ENCODE measurements at places on chromosomes 11 and 22.

GRCh38 chr11:127859941-127860354, 727.4 kb downstream of the ETS1 start:
- no peak for DNase-seq

DNA sequence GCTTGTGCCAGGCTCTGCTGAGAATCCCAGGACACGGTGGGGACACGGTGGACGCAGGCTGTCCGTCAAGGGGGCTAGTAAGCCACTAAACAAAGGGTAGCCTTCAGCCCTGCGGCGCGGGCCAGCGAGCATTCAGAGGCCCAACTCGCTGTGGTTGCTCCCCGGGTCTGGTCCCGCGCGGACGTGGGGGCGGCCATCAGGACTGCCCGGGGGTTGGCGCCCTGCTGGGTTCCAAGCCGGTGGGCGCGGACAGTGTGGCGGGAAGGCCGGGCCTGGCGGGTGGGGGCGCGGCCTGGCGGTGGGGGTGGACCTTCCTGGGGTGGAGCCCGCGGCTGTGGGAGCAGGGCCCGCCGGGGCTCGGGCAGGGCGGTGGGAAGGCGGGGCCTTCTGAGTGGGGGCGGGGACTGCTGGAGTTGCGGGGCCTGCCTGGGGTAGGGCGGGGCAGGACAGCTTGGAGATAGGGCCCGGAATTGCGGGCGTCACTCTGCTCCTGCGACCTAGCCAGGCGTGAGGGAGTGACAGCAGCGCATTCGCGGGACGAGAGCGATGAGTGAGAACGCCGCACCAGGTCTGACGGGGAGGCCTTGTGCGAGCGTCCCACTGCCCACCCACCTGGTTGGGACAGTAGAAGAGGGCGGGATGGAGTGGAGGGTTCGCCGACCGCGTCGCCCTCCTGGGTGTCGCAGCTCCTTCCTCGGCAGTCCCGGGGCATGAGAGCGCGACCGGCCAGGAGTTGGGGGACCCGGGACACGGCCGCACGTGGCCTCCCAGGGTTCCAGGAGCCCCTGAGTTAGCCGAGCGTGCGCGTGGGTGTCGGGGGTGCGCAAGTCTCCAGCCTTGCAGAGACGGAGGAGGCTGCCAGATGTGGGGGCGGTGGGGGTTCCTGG, at the start of gene SERHL2:
Gene SERHL2 (plus strand): TSS at position 482 of the 887 bp plus-strand sequence. CDS start 65 bp downstream, at position 547.
- peak; percentile 92 for DNase-seq

GRCh38 chr11:85663753-85664614, 945 bp downstream of the CREBZF start:
- DNase-seq = peak; percentile 92

GRCh38 chr11:82756765-82757639, 23.3 kb upstream of the FAM181B start:
- no peak for DNase-seq

GRCh38 chr11:8201644-8202365, 33.0 kb upstream of the RIC3 start:
- DNase-seq = peak; percentile 90

DNA sequence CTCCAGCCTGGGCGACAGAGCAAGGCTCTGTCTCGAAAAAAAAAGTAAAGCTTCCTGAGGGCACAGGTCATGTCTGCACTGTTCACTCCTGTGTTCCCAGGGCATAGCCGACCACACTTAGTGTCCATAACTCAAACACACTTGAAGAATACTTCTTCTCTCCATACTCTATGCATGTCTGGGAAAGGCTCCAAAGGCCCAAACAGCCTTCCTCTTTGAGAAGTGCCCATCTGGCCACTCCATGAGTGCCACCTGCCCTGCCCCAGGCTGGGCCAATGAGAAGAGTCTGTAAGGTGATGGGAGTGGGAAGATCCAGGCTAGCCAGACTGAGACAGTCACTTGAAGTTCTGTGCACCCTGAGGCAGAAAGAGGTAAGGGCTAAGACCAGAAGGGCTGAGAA, 24.7 kb downstream of the DGCR2 start:
- no peak for DNase-seq

DNA sequence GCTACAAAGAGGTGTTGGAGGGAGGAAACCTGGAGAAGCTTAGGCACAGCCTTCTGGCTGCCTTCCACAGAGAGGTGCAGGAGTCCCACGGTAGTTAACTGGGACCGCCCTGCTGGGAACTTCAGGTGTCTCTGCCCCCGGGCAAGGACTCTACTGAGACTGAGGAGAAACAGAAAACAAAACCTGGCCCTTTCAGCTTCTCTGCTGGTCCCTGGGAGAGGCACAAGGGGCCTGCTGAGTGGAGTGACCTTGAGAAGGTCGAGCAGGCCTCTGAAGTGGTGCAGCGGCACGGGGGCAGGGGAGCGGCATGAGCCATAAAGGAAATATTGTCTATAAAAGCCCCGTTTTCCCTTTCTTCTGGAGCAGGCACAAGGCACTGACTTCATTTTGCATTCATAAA, 38.9 kb downstream of the NTM start:
- DNase-seq = no peak

GRCh38 chr11:90423378-90423777, 200.5 kb upstream of the CHORDC1 start:
- DNase-seq = no peak

DNA sequence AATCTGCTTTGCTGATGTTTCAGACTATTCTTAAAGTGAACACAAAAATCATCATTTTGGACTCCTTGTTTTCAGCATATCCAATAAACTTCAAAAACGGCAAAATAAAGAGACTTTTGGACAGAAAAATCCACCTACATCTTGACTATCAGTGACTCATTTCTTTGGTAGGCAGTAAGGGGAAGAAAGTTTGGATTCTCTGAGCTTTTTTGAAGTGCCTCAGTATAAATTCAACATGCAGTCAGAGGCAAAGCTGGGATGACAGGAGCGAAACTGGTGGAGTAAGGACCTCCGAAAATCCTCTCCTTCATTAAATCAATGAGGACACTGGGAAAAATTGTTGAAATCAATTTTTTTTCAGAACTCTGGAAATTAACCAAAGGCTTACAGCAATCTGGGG, 29.7 kb downstream of the EFCAB6 start:
- DNase-seq = no peak

GRCh38 chr11:30816959-30817880, 231.1 kb upstream of the MPPED2 start:
- DNase-seq = no peak

- no peak for DNase-seq
Measured at GRCh38 chr22:20437613-20438426, at the start of gene SCARF2. Gene SCARF2, minus strand, starts transcription at chr22:20437825. Its CDS starts 71 bp downstream, at chr22:20437754.

DNA sequence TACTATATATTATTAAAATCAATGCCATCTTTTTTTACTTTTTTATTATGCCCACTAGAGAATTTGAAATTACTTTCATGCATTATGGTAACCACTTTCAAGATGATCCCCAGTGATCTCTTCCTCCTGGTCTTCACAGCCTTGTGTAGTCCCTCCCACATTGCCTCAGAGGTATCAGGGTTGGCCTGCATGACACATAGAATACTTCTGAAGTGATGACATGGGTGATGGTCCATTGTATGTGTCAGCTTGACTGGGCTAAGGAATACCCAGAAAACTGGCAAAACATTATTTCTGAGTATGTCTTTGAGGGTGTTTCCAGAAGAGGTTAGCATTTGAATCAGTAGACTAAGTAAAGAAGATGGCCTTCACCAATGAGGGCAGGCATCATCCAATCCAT, 14.2 kb upstream of the ISX start:
- no peak for DNase-seq

DNA sequence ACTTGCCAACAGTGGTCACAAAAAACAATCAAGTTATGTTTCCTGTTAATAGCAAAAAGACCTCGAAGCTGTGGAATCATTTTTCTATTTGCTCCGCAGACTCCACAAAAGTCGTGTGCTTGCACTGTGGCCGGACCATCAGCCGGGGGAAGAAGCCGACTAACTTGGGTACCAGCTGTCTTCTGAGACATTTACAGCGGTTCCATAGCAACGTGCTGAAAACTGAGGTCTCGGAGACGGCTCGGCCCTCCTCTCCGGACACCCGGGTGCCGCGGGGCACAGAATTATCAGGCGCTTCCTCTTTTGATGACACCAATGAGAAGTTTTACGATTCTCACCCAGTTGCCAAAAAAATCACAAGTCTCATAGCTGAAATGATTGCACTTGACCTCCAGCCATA, 31.6 kb downstream of the ZBED4 start:
- no peak for DNase-seq

All from B cell (primary cell).